Activated CD4-positive, CD25-positive, alpha-beta regulatory T cell treated with anti-CD3 and anti-CD28 coated beads, Interleukin-2, amount 50 U/mL, for 24 hours (primary cell): ENCODE measurements at places on chromosomes 2 and 18.
A peak's percentile ranks its signal among the peaks of the same experiment; 100 is the strongest.

DNA sequence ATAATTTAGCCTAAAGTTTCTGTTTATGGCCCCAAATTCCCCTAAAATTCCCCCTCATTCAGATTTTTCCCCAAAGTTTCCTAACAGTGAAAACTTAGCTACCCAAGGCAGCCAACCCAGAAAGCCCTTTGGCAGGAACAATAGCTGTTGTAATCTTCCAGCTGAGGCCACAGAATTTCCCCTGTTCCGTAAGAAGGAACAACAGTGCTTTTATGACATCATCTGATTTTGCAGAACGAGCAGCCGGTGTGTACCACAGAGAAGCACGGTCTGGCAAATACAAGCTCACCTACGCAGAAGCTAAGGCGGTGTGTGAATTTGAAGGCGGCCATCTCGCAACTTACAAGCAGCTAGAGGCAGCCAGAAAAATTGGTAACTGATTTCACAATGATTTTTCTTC is 6.3 kb downstream of the TNFAIP6 start:
- ATAC-seq: no peak

GRCh38 chr2:119808516-119809147 is 48.9 kb downstream of the PTPN4 start:
- ATAC-seq: peak; percentile 48

DNA sequence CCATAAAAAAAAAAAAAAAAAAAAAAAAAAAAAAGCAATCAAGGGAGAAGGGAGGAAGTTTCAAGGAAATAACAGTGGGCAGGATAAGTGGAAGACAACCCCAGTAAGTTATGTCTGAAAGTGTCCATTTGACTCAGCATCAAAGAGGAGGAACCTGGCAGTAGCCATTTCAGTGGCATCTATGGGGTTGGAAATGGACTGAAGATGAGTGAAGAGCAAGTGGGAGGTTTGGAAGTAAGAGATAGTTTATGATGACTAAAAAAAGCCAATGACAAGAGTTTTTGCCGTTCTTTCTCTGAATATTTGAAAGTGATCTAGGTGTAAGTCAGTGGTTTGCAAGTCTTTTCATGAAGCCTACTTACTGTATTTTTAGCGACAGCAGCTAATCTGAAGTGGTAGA is 9.2 kb upstream of the SELENOI start:
- ATAC-seq: no peak

- ATAC-seq: no peak
Observed at GRCh38 chr2:64054161-64054915, 35.1 kb upstream of the VPS54 start.

- ATAC-seq: no peak
Observed at GRCh38 chr2:234945339-234945873, 6.4 kb upstream of the SH3BP4 start.

DNA sequence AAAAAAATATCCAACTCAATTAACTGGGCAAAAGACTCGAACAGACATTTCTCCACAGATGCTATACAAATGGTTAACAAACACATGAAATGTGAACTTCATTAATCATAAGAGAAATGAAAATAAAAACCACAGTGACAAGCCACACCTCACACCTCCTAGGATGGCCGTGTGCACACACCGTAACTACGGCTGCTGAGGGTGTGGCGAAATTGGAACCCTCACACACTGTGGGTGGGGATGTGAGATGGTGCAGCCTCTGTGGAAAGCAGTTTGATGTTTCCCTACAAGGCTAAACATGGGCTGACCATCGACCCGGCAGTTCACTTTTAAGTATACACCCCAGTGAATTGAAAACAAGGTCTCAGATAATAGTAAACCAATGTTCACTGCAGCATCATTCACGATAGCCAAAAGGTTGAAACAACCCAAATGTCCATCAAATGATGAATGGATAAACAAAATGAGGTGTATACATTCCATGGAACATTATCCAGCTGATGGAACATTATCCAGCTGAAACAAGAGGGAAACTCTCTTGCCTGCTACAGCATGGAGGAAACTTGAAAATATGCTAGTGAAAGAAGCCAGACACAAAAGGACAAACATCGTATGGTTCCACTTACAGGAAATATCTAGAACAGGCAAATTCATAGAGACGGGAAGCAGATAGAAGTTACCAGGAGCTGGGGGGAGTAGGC is 32.2 kb downstream of the ZAP70 start:
- peak; percentile 97 for ATAC-seq

GRCh38 chr2:201992960-201993359 is 40.7 kb upstream of the FZD7 start:
- no peak for ATAC-seq

DNA sequence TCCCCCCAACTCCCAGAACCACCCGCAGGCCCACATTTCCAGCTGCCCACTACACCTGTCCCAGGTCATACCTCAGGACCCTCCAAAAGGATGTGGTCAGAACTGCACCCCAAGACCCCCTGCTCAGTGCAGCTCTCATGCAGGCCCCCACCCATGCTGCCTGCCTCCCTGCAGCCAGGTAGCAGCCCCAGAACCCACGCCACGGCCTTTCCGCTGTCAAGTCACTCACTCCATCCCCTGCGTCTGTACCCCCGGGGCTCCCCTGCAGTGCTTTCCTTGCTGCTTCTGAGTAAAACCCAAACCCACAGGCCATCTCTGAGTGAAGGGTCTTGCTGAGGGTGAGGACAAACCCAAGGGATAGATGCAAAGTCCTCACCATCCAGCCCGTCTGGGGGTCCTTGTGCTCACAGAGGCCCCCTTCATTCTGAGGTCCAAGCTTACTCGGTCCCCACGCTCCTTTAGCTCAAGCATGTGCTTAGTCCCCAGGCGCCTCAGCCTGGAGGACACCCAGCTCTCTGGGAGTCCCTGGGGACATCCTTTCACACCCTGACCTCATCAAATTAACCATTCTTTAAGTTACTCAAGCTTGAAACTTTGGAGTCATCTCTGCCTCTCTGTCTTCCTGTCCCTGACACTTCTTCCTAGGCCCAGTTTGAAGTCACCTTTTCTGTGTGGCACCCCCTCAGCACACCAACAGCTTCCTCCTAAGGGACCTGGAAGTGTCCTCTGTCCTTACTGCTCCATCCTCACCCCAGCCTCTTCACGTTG is 130.1 kb downstream of the SMAD7 start:
- peak; percentile 85 for ATAC-seq

DNA sequence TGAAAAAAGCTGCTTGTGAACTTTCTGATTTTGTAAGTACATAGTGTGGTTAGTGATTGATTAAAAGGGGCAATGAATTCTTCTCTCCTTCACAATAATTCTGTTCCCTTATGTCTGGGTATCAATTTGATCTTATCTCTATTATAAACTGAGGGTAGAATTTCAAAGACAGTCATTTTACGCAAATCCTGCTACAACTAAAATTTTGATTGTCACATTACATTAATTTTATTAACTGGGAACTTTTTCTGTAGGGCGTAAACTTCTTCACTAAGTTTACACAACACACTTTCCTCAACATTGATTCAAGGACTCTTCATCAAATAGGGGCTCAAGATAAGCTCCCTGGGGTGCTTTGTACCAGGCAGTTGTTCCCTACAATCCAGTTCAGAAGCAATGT is 5.0 kb upstream of the SLC8A1 start:
- no peak for ATAC-seq

DNA sequence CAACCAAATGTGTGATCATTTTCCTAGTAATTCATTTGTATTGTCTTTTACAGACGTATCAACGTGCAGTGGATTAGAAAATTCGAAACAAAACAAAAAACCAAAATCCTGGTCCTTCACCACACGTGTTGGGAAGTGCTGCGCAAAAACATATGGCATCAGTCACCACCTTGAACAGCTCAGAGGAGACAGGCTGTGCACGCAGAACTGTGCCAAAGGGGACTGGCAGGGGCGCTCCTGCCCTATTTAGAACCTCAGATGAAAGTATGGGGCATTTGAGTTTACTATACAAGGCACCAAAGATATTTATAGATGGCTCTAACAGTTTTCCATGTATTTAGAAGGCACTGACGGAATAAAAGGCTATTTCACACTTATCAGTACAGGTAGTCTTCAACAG is 42.3 kb downstream of the NOL10 start:
- ATAC-seq: no peak

- ATAC-seq: no peak
Observed at GRCh38 chr2:4090668-4091630, 387.6 kb downstream of the DCDC2C start.

DNA sequence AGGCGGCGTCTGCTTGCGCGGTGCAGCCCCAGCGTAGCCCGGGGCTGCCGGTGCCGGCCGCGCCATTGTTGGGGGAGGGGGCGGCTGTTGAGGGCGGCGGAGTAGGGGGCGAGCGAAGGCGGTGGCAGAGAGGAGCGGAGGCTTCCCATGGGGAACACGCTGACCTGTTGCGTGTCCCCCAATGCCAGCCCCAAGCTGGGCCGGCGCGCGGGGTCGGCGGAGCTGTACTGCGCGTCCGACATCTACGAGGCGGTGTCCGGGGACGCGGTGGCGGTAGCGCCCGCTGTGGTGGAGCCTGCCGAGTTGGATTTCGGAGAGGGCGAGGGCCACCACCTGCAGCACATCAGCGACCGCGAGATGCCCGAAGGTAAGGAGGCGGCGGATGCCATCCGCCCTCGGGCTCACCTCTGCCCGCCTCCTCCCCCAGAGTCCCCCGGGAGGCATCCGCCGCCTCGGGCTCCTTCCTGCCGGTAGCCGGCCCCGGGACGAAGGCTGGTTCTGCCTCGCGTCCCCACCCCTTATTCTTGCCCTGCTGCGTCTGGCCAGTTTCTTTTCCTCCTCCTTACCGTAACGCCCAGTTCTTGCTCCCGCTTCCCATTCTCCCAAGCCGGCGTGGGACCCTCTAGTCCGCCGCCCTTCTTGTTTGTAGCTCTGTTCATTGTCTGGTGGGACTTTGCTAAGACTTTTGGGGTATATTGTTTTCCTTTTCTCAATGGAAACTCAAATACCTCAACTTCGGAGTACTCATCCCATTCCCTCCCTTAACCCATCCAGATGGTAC is 500 bp downstream of the CCNYL1 start:
- peak; percentile 14 for ATAC-seq

GRCh38 chr2:47249157-47249900 is 94.2 kb upstream of the STPG4 start:
- no peak for ATAC-seq

DNA sequence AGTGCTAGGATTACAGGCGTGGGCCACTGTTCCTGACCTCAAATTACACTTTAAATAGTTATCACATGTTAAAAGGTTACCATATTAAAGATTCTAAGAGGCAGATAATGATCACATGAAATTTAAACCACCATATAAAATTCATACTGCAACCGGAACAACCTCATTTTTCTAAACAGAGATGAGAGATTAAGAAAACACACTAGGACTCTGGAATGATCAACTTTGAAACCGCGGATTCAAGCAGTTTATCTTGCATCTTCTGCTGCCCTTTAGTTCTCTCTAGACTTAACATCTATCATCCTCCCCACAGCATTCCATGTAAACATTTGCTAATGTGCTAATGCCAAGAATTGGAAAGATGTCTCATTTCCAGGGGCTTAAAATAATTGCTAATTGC is 115.8 kb downstream of the PIGN start:
- ATAC-seq: no peak

GRCh38 chr2:113276216-113276760 is 2.4 kb downstream of the PAX8 start:
- no peak for ATAC-seq

GRCh38 chr2:23388756-23389514 is 4.0 kb downstream of the KLHL29 start:
- no peak for ATAC-seq

GRCh38 chr2:27308359-27308881 is at the start of gene UCN:
Gene UCN, minus strand, starts transcription at chr2:27308445. Its CDS starts 550 bp downstream, at chr2:27307895.
- ATAC-seq: no peak

DNA sequence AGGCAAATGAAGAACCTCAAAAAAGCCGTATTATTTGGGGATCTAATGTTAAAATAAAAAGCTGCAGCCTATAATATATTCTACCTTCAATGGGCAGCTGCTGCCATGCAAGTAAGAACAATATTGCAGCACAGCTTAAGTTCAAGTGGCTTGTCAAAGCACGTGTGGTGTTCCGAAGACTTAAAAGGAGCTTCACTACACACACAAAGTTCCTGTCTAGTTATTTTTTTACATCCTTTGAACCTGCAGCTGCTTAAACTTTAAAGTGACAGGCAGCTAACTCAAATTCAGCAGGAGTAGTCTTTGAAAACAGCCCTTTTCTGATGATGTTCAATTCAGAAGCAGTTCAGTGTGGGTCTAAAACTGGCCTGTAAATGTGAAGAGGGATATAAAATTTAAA is 85.8 kb upstream of the XIRP2 start:
- ATAC-seq: no peak

- ATAC-seq: peak; percentile 31
Observed at GRCh38 chr2:195659982-195660890, 3.2 kb downstream of the SLC39A10 start.

- no peak for ATAC-seq
Observed at GRCh38 chr2:154963511-154963910, 265.0 kb downstream of the KCNJ3 start.

- no peak for ATAC-seq
Observed at GRCh38 chr2:152071092-152071491, 27.8 kb downstream of the CACNB4 start.

DNA sequence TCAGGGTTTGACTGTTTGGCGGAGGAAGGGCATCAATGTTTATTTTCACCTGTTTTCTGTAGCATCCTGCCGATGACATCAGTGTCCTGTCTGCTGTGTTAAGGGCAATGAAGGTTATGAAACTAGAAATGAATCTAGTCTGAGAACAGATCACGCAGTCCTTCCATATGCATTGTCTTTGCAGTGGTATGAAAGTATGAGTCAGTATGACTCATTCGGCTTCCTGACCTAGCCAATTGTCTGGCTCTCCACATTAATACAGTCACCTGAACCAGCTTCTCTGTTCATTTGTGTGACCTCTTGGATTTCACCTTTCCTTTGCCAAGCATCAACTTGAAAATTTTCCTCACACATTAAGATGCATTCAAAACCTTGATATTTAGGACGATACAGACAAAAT is 353.8 kb downstream of the RND3 start:
- ATAC-seq: peak; percentile 51

DNA sequence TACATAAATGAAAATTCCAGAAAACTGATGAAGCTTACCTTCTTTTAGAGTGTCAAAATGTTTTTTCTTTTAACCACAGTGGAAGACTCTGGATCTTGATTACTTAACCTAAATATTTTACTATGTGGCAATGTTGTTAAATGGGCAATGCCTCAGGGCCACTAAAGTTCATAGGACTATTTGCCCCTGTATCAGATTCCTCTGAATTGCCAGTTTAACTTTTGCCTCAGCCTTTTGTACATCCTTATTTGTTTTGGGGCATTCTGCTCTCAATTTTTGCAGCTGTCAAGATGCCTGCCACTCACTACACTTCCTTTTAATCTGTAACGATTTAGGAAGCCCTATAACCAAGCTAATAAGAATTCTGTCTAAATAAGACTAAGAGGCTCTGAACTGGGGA is 31.7 kb upstream of the SERTAD2 start:
- ATAC-seq: no peak

GRCh38 chr2:208280933-208281332 is 14.9 kb downstream of the PIKFYVE start:
- peak; percentile 64 for ATAC-seq
